ENCODE measurements at places on chromosomes 4 and X. TPM values are rescaled to one million over a fixed set of nuclear protein-coding genes. Genes with fewer than 3 reads are reported as not detected.

NKAP gene
- 4.7 TPM for total RNA-seq

BMPR1B gene
- 7.1 TPM for total RNA-seq

TRO gene
- total RNA-seq = 22.4 TPM

NSG1 gene
- total RNA-seq = not detected

GYG2 gene
- total RNA-seq = 6.2 TPM

PAGE5 gene
- not detected for total RNA-seq

OTUD6A gene
- total RNA-seq = not detected

SPANXC gene
- total RNA-seq = not detected

FGD1 gene
- 9.1 TPM for total RNA-seq

FATE1 gene
- not detected for total RNA-seq

DMD gene
- 13.8 TPM for total RNA-seq

RTL5 gene
- 2.2 TPM for total RNA-seq

ADH1A gene
- not detected for total RNA-seq

SOX3 gene
- not detected for total RNA-seq

PORCN gene
- total RNA-seq = 13.8 TPM

GPRASP1 gene
- total RNA-seq = 3.5 TPM

PDGFC gene
- total RNA-seq = 147 TPM

CD38 gene
- under 0.01 TPM for total RNA-seq

NAP1L3 gene
- total RNA-seq = 14.1 TPM

MAGEB17 gene
- not detected for total RNA-seq

FGF13 gene
- not detected for total RNA-seq

FGFBP1 gene
- not detected for total RNA-seq

MFSD8 gene
- 37.7 TPM for total RNA-seq

DMRTC1B gene
- not detected for total RNA-seq

GLRA3 gene
- not detected for total RNA-seq

SSX4B gene
- not detected for total RNA-seq

PAGE1 gene
- not detected for total RNA-seq

MBTPS2 gene
- 9.0 TPM for total RNA-seq

XPNPEP2 gene
- not detected for total RNA-seq

TENM3 gene
- total RNA-seq = 68.4 TPM

CYLC1 gene
- total RNA-seq = not detected

IL13RA2 gene
- total RNA-seq = 1.1 TPM

S100P gene
- total RNA-seq = 0.29 TPM

ADH7 gene
- not detected for total RNA-seq

CPE gene
- total RNA-seq = 6.9 TPM

ADAD1 gene
- not detected for total RNA-seq

PNMA3 gene
- not detected for total RNA-seq

TNIP3 gene
- 0.59 TPM for total RNA-seq

NEIL3 gene
- 7.4 TPM for total RNA-seq

VCX2 gene
- not detected for total RNA-seq

ATP10D gene
- total RNA-seq = 51.8 TPM

ARMCX2 gene
- total RNA-seq = 89.6 TPM

ERAS gene
- total RNA-seq = not detected

DRD5 gene
- total RNA-seq = not detected

MAD2L1 gene
- total RNA-seq = 4.7 TPM

STOX2 gene
- total RNA-seq = 0.59 TPM

SMAD1 gene
- total RNA-seq = 30.4 TPM

PIN4 gene
- 10.6 TPM for total RNA-seq

PIM2 gene
- total RNA-seq = 4.7 TPM

TMEM156 gene
- not detected for total RNA-seq

GAGE13 gene
- total RNA-seq = not detected

GAGE1 gene
- total RNA-seq = not detected

COL4A6 gene
- total RNA-seq = not detected

IL1RAPL1 gene
- total RNA-seq = 0.29 TPM

GPR173 gene
- total RNA-seq = 2.2 TPM

ZNF711 gene
- total RNA-seq = 1.5 TPM

FRAS1 gene
- 5.1 TPM for total RNA-seq
